ENCODE measurements at places on chromosomes 3 and 15.

DNA sequence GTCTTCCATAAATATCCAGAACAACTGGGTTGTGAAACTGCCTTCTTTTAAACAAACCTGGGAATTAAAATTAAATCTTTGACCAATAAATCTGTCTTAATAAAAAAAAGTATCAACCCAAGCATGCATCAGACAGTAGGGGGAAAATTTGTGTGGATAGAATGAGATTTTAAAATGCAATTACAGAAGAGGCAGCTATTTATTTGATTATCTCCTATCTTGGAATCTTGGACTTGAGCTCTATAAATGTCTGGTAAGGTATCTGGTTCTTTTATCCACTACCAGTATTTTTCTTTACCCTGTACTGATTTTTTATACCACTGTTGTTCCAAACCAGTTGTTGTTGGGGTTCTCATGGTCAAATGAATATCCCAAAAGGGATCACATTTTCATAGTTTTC, 157.6 kb upstream of the VEPH1 start:
- DNase-seq, result no peak

DNA sequence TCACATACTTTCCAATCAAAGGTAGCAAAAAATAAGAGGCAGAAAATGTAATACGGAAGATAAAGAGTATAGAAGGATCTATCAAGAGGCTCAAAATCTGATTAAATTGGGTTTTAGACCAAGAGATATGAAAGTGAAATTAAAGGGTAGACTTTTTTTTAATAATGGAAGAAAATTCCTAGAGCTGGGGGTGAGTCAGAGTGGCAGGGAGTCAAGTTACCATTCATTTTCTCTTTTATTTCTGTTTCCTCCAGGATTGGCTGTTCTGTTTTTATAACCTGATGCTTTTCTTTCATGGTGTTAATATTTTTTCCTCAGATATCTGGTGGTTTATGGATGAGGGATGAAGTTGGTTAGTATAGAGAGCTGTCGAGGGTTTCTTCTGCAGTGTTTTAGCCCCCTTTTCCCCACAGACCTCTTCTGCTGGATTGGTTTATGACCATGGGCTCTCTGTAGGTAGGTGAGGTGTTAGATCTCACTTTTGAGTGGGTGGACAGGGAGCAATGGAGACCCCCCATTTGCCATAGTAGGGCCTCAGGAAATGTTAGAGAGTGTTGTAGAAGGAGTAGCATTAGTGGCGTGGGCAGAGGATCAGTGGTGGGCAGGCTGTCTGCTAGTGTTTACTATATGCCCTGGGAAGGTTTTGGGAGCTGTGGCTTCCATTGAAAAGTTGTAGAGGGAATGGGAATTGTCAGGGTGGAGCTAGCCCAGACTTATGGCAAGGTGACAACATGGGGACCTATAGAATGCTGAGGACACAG, 201.6 kb upstream of the GOLGA6L4 start:
- DNase-seq, result no peak

DNA sequence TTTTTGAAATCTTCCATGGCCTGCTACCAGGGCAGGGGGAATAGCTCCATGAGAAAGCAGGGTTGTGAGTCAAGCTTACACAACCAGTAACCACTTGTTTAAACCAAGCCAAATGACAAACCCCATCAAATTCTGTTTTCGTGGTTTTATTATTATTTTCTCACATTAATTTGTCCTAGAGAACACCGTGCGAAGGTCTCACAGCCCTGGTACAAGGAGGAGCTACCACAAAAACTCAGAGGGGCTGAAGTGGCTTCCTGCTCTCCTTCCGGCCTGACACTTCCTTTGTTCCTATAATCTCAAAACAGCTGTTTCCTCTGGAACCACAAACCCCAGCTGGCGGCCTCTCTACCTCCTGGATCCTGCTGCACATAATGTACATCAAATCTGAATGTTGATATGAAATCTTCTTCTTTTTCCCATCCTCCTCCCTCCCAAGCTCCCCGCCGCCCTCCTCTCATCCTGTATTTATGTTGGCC, 375.9 kb downstream of the MCTP2 start:
- no peak for DNase-seq

DNA sequence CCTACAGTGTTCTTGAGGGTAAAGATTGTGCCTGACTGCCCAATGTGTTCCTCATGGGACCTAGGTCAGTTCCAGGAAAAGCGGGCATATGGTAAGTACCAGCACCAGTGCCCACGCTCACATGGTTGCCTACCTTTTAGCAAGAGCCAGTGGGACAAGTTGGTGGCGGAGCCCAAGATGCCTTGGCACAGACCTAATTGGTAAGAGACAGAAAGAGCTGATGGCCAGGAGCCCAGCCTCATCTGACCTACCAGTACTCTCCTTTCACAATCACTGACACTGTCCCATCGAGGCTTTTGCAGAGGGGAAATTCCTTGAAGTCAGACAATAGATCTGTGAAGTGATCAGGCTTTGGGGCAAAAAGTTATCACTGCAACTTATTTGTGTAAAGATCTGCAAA, 98.4 kb upstream of the BCL6 start:
- no peak for DNase-seq

- DNase-seq, result no peak
Measured at GRCh38 chr3:108887121-108887520, 64.5 kb downstream of the TRAT1 start.

GRCh38 chr3:52068055-52068571, 11.7 kb upstream of the DUSP7 start:
- no peak for DNase-seq

GRCh38 chr15:30030345-30030744, 52.4 kb upstream of the GOLGA8J start:
- DNase-seq, result no peak

DNA sequence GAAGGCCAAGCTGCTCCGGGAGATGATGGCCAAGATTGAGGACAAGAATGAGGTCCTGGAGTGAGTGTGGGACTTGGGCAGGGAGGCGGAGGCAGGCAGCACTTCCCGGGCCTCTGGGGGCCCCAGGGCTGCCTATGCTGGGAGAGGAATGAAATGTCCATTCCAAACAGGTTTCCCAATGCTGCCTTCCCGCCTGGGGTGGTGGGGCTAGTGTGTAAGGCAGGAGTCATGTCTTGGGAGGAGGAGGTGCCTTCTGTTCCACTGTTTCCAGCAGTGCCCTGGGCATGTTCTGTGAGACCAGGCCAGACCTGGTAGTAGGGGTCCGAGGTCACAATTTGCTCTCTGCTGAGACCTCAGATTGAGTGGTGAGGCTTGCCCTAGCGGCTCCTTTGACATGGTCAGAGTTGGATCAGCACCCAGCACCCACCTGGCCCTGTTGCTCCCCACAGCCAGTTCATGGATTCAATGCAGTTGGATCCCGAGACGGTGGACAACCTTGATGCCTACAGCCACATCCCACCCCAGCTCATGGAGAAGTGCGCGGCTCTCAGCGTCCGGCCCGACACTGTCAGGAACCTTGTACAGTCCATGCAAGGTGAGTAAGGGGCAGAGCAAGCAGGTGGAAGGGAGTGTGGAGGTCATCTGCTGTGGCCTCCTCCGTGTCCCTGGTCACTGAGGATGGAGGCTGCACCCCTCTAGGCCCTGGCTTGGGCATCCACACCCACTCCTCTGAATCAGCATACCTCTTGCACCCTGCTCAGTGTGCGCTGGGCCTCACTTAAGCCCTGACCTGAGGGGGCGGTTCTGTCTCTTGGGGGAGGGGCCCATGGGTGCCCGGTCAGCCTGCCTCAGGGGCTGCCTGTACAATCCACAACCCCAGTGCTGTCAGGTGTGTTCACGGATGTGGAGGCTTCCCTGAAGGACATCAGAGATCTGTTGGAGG, 27.3 kb downstream of the PTPN23 start:
- DNase-seq, result no peak

DNA sequence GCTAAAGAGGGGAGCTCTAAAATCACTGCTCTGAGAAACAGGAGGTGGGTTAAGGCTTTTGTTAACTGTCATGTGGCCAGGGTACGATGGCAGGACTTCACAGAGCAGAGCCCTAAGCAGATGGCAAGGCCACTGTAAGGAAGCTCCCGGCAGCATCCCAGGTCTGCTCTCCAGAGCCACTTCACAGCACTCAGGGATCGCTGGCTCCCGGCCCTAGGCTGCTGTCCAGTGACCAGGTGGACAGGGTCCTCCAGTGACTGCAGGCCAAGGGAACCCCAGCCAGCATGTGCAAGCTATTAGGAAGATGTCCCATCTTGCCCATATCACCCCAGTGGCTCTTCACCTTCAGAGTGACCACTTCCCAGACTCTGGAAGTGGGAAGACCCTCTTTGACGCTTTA, 10.4 kb downstream of the TMEM41A start:
- no peak for DNase-seq

DNA sequence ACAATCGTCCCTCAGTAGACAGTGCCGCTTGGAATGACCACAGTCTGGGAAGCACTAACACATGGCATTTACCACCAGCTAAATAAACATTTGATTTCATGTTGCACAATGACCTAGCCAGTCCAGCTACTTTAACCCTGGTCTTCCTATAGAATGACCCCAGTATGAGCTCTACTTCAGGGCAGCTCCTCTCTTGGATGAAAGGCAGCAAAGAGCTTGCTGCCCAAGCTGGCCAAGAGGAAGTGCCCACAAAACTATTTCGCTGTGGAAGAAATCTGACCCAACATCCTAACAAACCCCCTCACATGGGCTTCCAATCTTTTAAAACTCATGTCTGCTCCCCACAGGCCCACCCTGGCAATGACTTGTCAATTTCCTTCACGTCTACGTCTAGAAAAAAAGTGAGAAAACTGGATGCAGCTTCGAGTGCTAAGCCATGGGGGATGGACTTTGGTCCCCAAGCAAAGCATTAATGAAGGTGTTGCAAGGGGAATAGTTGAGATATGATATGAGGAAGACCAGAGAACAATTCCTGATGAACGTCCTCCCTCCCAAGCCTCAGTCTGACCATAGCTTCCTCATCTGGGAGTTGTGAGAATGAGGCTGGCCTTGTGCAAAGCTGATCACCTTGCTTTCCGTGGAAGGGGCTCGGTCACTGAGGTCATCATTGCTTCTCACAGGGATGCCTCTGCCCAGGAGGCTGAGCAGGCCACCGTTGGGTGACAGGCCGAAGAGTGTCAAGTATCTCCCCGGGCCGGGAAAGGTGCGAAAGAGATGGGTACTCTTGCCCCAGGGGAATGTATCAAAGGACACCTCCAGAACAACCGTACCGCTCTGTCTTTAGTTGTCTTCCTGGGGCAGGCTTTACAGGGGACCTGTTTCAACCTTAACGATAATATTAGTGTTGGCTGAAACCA, 964 bp downstream of the SLC25A20 start:
- no peak for DNase-seq

GRCh38 chr3:122975163-122975923, 52.2 kb downstream of the SEMA5B start:
- no peak for DNase-seq

- no peak for DNase-seq
Measured at GRCh38 chr15:69209661-69210060, 49.2 kb downstream of the GLCE start.

DNA sequence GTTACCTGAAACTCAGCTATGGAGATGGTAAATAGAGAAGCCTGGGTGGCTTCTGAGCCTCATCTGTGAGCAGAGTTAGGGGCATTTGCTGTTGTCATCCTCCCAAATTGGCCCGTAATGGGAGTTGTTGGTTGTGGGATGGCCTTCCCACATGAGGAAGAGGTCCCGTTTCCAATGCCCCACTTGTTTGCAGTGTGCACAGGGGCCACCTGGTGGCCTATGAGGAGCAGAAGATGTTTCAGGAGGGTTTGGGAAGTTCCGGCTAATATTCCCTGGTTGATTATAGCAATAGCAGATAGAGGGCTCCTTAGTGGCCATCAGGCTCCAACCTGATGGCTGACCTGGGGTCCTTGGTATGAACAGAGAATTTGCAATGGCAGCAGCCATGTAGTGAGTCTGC, 1546.5 kb downstream of the OTOL1 start:
- no peak for DNase-seq

- no peak for DNase-seq
Measured at GRCh38 chr3:102194001-102194400, 240.8 kb upstream of the ZPLD1 start.

DNA sequence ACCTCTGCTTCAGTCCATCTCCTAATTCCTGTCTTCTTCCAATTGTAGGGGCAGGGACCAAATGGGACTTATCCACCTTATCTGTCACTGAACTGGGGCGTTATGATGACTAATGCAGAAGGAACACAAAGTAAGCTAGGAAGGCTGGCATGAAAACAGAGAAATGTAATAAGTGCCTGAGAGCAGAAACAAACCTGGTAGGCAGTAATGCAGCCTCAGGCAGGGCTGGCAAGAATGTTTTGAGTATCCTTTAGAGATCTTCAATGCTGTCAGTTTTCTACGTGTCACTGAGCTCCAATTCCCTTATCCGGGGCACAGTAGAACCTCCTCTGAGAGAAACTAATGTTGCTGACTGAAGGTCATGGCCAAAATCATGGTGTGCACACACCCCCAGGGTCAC, 246.2 kb upstream of the TBL1XR1 start:
- no peak for DNase-seq

- no peak for DNase-seq
Measured at GRCh38 chr3:98269846-98270245, 5.8 kb downstream of the OR5H6 start.

DNA sequence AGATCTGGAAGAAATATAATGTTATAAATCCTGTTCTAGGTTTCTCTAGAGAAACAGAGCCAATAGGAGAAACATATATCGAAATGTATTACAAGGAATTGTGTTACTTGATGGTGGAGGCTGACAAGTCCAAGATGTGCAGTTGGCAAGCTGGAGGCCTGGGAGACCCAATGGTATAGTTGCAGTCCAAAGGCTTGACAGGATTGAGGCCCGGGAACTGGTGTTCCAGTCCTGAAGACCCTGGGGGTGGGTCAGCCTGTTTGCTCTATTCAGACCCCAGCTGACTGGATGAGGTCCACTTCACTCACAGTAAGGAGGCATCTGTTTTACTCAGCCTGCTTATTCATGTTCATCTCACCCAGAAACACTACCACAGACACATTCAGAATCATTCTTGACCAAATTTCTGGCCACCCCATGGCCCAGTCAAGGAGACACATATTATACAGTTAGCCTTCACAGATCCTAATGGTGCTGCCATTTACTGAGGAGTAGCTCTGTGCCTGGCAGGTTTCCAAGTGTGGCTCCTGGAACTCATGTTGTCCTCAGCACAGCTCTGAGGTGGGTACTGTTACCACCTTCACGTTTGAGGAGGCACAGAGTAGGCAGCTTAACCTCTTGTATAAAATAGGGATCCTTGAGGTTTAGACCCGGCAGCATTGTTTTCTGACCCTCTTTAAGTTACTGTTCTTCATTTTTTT, 3.7 kb downstream of the TRAK1 start:
- DNase-seq, result no peak

DNA sequence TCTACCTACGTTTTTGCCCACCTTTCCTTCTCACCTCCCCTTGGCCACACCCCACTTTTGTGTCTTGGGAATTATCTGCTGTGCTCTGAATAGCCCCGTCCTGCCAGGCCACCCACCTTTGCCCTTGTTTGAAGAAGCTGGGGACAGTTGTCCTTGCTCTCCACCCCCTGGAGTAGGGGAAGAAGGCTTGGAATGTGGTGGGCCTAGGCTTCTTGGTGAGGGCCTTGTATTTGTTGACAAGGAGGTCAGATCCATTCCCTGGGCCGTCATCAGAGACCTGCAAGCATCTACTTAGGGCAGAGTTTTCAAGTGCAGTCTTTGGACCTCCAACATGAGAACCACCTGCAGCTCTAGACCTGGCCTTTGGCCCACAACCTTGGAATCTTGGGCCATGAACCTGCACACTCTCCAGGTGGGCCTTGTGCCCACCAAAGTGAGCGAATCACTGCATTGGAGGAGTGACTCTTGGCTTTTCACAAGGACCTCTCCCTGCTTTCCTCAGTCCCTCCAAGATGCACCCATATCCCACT, 160.6 kb downstream of the APBA2 start:
- DNase-seq, result no peak

GRCh38 chr3:107753494-107753893, 230.7 kb downstream of the BBX start:
- no peak for DNase-seq

GRCh38 chr3:17132286-17133115, 247.7 kb downstream of the PLCL2 start:
- no peak for DNase-seq
